Left lobe of liver (tissue), 2 donors: ENCODE measurements at places on chromosomes 16 and 17. TPM values are rescaled to one million over a fixed set of nuclear protein-coding genes. Genes with fewer than 3 reads are reported as not detected.

GRCh38 chr17:62650587-62650986 lies 23.1 kb downstream of the MRC2 start:
- DNase-seq, result no peak

The CLEC19A gene
- total RNA-seq, result not detected

GRCh38 chr17:76582660-76583059 lies 3.0 kb downstream of the ST6GALNAC2 start:
- DNase-seq, result no peak

DNA sequence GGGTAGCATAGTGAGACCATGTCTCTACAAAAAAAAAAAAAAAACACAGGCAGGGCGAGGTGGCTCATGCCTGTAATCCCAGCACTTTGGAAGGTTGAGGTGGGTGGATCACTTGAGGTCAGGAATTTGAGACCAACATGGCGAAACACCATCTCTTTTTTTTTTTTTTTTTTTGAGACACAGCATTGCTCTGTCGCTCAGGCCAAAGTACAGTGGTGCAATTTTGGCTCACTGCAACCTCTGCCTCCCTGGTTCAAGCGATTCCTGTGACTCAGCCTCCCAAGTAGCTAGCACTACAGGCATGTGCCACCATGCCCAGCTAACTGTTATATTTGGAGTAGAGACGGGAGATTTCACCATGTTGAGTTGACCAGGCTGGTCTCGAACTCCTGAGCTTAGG lies 5.1 kb downstream of the RAMP2 start:
- no peak for DNase-seq

- DNase-seq, result no peak
Observed at GRCh38 chr16:4612977-4613635, 1.6 kb downstream of the UBALD1 start.

- no peak for DNase-seq
Observed at GRCh38 chr16:17375461-17376304, 95.1 kb downstream of the XYLT1 start.

GRCh38 chr16:72301523-72302236 lies 129.7 kb upstream of the PMFBP1 start:
- DNase-seq, result no peak

GRCh38 chr16:27432558-27432957 lies 30.6 kb downstream of the IL21R start:
- DNase-seq, result no peak

GRCh38 chr16:21274172-21274726 lies 3.8 kb downstream of the CRYM start:
- no peak for DNase-seq

DNA sequence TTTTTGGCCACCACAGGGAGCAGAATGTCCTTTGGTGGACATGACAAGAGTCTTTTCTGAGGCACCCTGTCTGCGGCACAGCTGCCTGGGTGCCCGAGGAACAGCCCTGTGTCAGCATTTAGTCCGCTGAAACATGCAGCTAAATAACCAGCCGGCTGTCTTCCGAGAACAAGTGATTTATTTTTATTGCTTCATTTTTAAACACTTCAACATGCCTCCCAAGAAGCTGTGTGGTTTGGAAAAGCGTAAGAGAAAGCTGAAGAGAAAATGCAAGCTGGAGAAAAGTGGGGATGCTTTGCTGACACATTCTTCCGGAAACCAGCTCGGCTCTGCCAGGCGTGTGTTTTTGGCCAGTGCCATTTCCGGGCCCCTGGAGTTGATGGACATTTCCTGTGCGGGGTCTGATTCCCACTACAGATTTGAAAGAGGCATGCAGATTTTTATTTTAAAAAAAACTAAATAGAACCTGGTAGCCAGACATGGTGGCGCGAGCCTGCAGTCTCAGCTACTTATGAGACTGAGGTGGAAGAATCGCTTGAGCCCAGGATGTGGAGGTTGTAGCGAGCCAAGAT lies 94.7 kb downstream of the SEC14L1 start:
- no peak for DNase-seq

The SLC9A5 gene
- total RNA-seq, result 0.30 TPM

DNA sequence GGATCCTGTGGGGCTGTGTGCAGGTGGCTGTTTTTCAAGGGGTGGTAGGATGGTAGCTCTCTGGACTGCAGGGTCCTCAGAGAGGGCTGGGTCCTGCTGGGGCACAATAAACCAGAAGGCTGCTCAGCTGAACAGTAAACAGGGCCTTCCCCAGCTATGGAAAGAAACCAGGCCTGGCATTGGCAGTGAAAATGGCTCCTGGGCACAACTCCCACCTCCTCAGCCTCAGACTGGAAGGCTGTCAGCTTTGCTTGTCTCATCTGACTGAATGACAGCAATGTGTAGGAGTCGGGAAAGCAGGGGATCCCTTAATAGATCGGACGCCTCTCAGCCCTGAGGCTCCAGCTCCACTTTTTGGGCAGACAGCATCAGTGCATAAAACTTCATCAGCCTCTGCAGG lies 59.8 kb upstream of the NLRP1 start:
- DNase-seq, result no peak

DNA sequence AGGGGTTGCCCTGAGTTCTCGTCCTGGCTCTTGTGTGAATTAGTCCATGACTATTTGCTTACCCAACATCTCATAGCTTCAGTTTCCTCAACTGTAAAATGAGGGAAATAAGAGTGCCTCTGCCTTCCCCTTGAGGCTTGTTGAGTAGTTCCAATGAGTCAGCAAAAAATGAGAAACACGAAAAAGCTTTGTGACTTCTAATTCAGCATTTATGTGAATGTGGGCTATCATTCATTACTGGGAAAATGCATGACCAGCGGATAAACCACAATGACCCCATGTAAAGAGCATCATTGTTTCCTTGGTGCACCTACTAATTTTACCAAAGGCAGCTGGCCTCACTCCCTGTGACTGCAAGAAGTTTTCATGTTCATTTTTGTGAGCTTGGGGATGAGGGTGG lies 374.6 kb upstream of the HSBP1 start:
- DNase-seq, result no peak

The HSD17B2 gene
- 82.7 TPM for total RNA-seq

- no peak for DNase-seq
Observed at GRCh38 chr16:14354561-14355351, 275.3 kb downstream of the PARN start.

The PRKCB gene
- 3.3 TPM for total RNA-seq

The EVPL gene
- total RNA-seq, result 0.53 TPM

GRCh38 chr17:46011711-46012505 lies 12.9 kb downstream of the STH start:
- no peak for DNase-seq

GRCh38 chr16:89037261-89038152 lies 56.1 kb upstream of the ACSF3 start:
- no peak for DNase-seq

The PPP1R1B gene
- 0.60 TPM for total RNA-seq

GRCh38 chr17:50161911-50162288 lies 3.9 kb upstream of the SGCA start:
- no peak for DNase-seq

DNA sequence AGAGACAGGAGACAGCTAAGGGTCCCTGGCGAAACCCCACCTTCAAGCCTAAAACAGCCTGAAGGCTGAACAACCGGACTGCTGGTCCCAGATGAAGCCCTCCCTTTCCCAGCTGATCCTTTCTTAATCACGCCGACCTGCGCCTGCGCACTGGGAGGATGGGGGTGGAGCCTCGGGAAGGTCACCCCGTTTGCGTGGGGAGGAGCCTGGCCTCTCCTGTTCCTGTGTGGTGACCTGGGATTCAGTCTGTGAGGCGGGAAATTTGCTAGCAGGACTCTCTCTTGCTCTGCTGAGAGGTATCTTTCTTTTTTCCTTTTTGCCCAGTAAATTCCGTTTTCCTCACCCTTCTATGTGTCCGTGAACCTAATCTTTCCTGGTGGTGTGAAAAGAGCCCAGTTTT lies 9.6 kb downstream of the FAM20A start:
- no peak for DNase-seq

- DNase-seq, result no peak
Observed at GRCh38 chr17:53090770-53091169, 732.0 kb upstream of the KIF2B start.
